ENCODE measurements at places on chromosomes 3 and 15.

- no peak for DNase-seq
These were observed 186.7 kb upstream of the CDIN1 start for GRCh38 chr15:36392676-36393266.

DNA sequence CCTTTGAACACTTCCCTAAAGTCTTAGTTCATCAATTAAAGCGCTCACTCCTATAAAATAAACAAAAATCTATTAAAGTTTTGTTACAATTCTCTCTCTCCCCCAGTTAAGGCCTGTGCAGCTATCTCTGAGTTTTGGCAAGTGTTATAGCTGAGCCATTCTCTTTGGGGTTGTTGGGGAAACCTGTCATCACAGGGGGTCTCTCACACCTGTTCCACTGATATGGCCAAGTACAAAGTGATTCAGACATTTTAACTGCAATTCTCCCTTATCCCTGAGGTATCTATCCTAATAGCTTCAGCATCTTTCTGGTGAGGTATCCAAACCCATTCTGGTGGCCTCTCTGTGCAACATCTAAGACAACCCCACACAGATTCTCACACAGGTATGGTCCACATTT lies 116.4 kb downstream of the UNC13C start:
- no peak for DNase-seq

DNA sequence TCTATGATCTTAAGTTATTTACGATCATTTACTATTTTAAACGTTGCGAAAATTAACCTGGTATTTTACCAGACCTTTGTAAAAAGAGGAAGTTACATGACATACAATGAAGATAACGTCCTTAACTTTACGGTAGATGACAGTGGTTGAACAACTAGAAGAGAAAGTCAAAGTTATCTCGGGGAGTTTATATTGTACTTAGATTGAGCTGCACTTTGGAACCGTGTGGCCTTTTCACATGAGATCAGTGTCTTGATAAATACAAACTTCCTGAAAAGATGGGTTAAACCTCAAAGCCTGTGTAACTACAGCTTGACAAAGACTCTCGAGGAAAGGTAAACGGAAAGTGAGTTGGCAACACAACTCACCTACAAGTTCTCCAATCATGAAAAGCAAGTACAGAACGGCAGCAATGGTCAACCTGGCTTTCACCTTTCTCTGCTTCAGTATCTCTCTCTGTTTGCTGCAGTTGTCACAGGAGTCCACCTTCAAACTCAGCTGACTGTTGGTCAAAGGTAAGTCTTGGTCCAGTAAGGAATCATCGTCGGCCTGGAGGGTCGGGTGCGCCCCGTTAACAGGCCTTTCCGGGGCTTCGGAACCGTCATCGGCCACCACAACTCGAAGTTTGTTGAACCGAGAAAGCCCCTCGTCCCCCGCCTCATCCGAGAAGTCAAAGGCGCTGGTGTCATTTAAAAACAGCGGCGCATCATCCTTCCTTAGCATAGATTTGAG lies 793 bp downstream of the SLC30A4 start:
- DNase-seq = no peak

DNA sequence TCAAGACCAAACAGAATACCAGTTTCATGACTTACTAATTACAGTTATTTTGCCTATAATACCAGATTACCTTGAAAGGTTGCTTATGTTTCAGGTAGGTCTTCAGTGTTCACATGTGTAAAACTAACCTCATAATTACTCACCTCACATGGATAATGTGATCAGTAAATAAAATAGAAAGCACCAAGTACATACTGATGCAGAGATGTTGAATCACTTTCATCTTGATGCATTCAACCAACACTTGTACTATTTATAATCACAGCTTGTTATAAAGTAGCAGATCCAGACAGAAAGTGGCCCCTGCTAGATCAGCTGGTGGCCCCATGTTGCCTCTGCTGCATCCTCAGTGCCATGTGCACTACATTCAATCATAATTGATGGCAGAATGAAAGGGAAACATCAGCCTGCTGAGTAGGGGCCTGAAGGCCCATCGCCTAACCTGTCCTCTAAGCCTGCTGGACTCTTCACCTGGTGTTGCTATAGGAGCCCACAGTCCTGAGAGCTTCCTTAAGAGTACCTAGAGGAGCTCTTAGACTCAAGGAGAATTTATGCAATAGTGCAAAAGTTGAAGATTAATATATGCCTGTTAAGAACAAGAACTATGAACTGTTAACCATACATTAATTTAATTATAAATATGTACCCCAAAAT lies 154.3 kb downstream of the PLCL2 start:
- no peak for DNase-seq

DNA sequence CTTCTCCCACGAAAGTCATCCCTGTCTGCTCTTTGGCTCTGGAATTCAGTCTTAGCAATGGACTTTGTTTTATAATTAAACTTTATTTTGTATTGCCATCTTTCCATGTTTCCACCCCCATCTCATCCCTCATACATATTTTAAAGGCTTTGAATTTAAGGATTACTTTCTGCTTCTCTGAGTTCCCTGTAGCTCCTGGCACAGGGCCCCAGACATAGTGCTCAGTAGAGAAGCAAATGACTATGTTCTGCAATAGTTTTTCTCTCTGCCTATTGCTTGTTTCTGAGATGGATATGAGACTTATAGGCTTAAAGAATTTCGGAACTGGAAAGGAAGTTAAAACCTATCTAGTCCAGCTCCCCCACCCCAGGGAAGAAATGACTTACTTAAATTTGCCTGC lies 197.0 kb downstream of the LPP start:
- no peak for DNase-seq

GRCh38 chr15:37372064-37372463 lies 271.7 kb upstream of the MEIS2 start:
- DNase-seq = no peak

DNA sequence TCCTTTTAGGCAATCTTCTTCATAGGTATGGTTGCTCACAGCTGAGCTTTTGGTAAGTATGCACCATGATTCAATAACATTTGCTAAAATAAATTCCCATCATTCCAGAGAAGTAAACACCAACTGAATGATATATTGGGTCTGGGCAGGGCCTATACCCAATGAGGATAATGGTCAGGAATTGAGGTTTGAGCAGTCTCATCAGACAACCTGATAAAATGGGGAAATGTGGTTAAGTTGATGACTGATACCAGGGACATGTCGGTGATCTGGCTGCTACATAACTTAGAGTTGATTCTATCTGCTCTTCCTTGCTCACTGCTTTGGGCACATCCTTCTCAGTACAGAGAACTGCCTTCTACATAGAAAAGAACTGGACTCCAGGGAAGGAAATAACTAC lies 92.9 kb downstream of the GPR156 start:
- no peak for DNase-seq

GRCh38 chr3:24812116-24812515 lies 317.5 kb upstream of the THRB start:
- DNase-seq = no peak

GRCh38 chr15:26179906-26180305 lies 316.8 kb upstream of the ATP10A start:
- DNase-seq = no peak
